Mucosa of gallbladder (tissue), 1 donor: ENCODE measurements at places on chromosomes 4 and X. TPM values are rescaled to one million over a fixed set of nuclear protein-coding genes. Genes with fewer than 3 reads are reported as not detected.
A peak's percentile ranks its signal among the peaks of the same experiment; 100 is the strongest.

- DNase-seq = peak; percentile 38
Measured at GRCh38 chr4:89497517-89498308, 190.1 kb upstream of the GPRIN3 start.

DNA sequence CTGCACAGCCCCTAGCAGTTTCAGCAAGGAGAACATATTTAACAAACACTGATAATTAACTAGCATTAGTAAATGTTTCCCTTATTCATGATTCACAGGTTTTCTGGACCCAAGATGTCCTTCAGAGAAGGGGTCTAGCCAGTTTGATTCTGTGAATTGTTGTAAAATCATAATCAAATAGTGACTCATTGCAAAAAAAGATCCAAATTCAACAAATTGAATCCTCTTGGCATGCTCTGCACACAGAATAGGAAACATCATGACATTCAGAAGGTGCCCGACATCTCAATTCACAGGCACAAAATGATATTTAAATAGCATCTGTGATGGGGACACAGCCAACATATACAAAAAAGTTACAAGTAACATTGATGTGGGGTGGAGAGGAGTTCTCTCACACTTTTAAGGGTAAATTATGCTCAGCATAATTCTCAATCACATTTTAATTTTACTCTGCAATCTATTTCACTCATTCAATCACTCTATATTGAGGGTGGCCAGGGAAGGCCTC is 100.0 kb downstream of the SH3KBP1 start:
- no peak for DNase-seq

DNA sequence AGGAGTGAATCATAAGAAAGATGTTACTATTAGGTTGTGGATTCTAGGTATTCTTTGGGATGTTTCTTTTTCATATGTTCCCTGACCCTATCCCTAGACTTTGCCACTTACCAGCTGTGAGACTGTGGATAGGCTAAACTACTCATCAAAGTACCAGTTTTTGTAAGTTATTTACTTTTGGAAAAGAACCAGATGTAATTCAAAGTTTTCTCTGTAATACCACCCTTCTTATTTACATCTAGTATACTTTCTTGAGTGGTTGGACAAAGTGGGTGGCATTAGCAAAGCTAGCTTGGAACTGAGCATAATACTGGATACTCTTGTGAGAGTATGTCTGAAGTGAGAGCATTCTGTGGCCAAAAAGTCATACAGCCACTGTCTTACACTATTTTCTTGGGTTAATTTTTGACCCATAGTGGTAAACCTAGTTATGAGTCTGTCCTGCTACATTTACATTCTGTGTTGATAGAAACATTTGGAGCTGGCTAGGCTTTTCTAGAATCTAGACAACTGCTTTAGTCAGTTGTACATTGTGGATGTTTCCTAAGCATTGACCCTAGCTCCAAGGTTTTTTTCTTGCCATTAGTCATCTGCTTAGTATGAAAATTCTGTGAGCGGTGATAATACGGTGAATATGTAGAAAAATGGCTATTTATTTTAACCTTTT is 41.7 kb downstream of the KDM6A start:
- DNase-seq = no peak

DNA sequence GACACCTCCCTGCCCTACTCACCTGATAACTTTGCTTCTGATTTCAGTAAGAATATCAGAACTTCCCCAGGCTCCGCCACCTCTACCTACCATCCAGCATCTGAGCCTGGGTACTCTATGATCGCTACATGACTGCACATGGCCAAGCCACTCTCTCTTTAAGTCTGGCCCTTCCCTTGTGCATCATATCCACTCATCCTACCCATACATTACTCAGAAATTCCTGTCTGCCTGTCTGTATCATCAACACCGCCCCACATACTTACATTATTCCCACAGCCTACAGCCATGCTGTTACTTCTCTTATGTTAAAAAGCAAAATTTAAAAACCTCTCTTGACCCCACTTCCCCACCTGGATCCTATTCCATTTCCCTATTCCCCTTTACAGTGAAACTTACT is 84.7 kb downstream of the SCD5 start:
- DNase-seq = no peak

- DNase-seq = no peak
Measured at GRCh38 chr4:158018221-158018830, 154.5 kb downstream of the GASK1B start.

DNA sequence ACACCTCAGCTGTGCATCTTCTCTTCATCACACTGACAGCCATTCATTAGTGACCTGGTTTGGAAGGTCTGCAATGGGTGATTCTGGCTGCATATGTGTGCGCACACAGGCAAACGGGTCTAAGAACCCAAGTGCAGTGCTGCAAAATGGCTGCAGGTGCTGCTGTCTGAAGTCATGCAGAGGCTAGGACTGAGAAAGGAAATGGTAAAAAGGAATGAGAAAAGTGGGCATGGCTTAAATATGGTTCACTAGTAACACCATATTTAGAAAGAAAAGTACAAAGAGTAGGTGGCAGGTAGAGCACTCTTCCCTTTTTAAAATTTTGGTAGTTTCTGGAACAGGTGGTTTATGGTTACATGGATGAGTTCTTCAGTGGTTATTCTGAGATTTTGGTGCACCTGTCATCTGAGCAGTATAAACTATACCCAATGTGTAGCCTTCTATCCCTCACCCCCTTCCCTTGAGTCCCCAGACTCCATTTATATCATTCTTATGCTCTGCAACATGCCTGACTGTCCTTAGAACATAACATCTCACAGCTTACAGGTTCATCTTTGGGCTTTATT is 78.4 kb downstream of the CCNG2 start:
- DNase-seq = no peak

DNA sequence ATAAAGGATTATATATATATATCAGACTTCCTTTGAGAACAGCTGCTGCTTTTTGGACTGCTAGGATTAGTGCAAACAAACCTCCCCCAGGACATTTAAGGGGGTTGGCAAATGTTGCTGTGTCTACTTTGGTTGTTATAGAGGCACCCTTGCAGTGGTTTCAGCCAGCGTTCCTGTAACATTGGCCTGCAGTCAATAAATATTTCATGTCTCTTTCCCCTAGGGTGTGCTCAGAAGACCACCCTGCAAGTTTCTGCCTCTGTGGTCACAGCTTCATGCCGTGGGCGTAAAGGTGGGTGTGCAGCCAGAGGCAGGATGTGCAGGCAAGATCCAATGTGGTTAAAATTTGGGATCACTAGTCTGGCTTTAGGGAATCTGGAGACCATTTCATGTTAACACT is 28.9 kb downstream of the FGF5 start:
- no peak for DNase-seq

DNA sequence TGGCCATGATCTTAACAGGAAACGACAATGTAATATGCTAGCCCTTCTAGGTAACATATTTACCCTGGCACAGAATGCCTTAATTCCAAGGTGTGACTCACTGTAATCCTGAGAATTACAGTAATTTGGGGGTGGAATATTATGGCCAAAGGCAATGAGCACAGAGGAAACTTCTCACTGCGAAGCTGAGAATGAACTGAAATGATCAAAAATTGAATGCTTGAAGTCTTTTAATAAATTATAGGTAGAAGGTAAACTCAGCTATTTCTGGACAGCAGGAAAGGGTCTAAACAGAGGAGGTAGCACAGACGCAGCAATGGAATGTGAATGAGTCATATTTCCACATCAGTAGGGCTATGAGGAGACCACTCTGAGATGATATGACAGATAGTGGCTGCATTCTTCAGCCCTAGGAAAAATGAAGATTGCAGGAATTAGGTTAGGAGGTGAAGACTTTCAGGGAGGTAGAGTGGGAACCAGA is 312.6 kb downstream of the PACRGL start:
- no peak for DNase-seq

DNA sequence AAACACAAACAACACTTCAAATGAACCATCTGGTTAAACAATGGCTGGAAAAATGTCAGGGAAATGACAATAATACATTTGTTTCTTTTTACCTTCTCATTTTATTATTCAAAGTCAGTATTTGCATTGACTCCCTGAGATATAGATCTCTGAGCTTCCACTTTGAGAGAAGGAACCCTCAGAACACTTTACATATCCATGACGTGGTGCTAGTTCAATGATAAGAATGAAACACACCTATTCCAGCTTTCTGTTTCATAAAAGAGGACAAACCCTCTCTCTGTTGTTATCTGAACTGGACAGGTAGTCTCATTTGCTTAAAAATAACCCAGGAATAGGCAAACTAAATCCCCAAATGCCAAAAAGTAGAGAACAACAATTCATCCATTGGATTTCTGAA is 65.3 kb upstream of the CCSER1 start:
- DNase-seq = no peak

GRCh38 chr4:32184186-32184585 is 1464.0 kb downstream of the PCDH7 start:
- no peak for DNase-seq

DNA sequence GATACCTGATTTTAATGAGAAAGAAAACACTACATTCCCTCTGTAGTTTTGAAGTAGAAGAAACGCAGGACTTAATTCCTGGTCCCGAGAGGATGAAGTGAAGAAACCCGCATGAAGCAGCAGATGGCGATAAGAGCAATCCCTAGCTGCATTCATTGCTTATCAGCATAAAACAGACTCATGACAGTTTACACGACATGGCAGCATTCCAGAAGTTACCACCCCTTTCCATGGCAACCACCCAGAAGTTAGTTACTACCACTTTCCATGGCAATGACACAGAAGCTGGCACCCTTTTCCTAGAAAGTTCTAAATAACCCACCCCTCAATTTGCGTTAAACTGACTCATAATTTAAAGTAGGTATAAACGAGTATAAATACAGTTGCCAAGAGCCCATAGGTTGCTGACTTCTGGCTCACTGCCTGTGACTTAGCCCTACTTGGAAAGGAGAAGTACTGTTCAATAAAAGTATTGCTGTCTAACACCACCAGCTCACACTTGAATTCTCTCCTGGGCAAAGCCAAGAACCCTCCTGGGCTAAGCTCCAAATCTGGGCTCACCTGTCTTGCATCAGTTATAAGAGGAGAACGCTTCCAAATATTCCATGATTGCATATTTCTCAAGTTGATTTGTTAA is 5.5 kb upstream of the XAGE2 start:
- no peak for DNase-seq

GRCh38 chr4:67886281-67886680 is 2.5 kb upstream of the TMPRSS11D start:
- DNase-seq = no peak

DNA sequence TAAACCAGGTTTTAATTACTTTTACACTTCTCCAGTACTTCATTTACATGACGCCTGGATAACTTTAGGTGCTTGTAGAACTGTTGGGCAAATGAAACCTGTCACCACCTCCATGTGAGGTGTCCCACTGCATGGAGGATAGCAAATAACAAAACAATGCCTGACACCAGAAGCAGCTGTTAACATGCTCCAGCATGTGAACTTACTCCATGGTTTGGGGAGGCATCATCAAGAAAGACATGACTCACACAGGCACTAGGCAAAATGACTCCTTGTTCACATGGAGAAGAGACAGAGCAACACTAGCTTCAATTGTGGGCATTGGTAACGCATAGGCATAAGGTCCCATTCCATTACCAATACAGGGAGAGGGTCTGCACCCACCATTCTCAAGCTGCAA is 198.1 kb upstream of the F9 start:
- DNase-seq = no peak

The RAB9B gene
- 5.7 TPM for total RNA-seq

The ATP5ME gene
- total RNA-seq = 252 TPM

The ANXA3 gene
- 41.9 TPM for total RNA-seq

The CT45A10 gene
- total RNA-seq = not detected
